Uterine smooth muscle cell (primary cell): ENCODE measurements at places on chromosomes 11 and 22. TPM values are rescaled to one million over a fixed set of nuclear protein-coding genes. Genes with fewer than 3 reads are reported as not detected.

Gene ABCG4
- total RNA-seq = under 0.01 and 0.12 TPM in 2 replicates

Gene NAT10
- 16.7 and 19.3 TPM in 2 replicates for total RNA-seq

Gene UCP3
- total RNA-seq = 0.11 and 0.37 TPM in 2 replicates

Gene ACTN3
- under 0.01 TPM in 1 of 2 replicates, not detected in the other for total RNA-seq

Gene CCDC15
- total RNA-seq = 2.4 and 6.4 TPM in 2 replicates
